Retinal pigment epithelial cell (primary cell): ENCODE measurements at places on chromosomes 13 and 19.
A peak's percentile ranks its signal among the peaks of the same experiment; 100 is the strongest.

GRCh38 chr13:20400774-20401173 lies 124.9 kb downstream of the CRYL1 start:
- DNase-seq = peak; percentile 27

DNA sequence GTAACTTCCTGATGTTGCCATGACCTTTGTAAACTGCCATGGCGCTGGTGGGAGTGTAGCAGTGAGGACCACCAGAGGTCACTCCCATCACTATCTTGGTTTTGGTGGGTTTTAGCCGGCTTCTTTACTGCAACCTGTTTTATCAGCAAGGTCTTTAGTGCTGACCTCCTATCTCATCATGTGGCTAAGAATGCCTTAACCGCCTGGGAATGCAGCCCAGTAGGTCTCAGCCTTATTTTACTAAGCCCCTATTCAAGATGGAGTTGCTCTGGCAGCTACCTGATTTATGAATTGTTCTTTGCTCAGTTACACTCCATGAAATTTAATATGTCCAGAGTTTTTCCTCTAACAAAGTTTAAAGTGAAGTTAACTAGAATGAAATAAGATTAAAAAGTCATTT lies 4.6 kb upstream of the EPS15L1 start:
- DNase-seq = no peak

GRCh38 chr13:29861694-29862110 lies 11.3 kb upstream of the UBL3 start:
- no peak for DNase-seq

- DNase-seq = no peak
These were observed 108.6 kb downstream of the COL4A2 start for GRCh38 chr13:110415669-110416068.

DNA sequence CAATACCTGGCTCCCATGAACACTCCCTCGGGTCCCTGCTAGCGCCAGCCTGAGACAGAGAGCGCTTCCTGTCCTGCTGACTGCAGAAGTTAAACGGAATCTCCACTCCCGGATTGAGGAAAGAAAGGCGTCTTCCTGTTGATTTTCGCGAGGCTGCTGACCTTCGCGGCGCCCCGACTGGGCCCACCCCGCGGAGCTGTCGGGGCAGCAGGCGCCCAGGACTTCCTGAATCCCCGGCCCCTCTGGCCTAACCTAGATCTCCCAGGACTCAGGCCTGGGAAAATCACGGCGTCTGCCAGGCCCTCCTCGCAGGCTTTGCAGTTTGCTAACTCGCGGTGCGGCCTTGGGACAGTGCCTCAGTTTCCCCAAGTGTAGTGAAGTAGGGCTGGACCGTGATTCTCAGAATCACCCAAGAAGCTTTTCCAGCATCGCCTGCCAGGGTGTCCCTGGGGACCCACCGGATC lies 108.8 kb downstream of the KCTD15 start:
- DNase-seq = no peak

GRCh38 chr13:44938854-44939253 lies 50.4 kb downstream of the NUFIP1 start:
- DNase-seq = no peak

- no peak for DNase-seq
These were observed 2.8 kb downstream of the ACTN4 start for GRCh38 chr19:38650172-38650775.

DNA sequence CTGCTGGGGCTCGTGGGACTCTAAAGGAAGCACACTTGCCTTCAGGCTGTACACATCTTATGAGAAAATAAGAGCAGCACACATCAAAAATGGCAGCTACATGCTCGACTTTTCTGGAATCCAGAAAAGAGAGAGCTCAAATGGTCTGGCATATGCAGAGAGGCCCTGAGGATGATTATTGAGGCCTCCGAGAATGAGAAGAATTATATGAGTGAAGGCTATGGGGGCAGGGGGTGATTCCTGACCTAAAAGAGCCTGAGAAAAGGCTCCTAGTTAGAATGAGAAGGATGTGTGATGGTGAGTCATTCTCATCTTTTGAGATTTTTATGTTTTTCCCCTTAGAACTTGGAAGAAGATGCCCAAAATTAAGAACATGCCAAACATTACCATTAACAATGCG lies 97.1 kb downstream of the HSPH1 start:
- no peak for DNase-seq

- peak; percentile 99 for DNase-seq
These were observed at the start of gene TOMM40 for GRCh38 chr19:44891016-44891882. Gene TOMM40, plus strand, starts transcription at chr19:44891254. Its CDS starts 162 bp downstream, at chr19:44891416.

GRCh38 chr19:13022859-13023636 lies 27.8 kb downstream of the NFIX start:
- no peak for DNase-seq

GRCh38 chr19:17429641-17430113 lies 9.8 kb downstream of the MVB12A start:
- DNase-seq = no peak

DNA sequence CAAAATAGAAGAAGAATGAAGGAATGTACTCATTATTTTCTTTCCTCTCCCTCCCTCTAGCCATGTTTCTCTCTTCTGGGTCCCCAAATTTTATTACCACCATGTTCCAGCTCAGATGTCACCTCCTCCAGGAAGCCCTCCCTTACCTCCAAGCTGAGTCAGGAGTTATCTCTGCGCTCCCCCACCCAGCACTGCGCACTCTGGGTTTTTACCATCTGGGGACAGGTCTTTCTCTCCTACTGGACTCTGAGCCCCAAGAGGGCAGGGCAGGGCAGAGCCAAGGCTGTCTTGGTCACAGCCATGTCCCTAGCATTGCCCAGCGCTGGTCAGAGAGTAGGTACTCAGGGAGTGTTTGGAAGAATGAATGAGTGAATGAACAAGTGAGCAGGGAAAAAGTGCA lies 2.9 kb downstream of the GNG8 start:
- no peak for DNase-seq

DNA sequence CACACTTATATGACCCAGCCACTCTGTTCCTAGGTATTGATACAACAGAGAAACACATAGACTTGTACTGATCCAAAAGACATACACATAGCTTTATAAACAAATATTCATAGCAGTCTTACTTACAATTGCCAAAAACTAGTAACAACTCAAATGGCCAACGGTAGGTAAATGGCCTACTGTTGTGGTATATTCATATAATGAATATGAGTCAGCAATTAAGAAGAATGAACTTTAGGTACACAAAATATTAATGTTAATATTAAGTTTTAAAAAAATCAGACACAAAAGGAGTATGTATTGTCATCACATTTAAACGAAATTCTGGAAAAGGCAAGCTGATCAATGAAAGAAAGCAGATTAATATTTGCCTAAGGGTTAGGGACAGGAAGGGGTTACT lies 19.7 kb downstream of the KPNA3 start:
- no peak for DNase-seq

DNA sequence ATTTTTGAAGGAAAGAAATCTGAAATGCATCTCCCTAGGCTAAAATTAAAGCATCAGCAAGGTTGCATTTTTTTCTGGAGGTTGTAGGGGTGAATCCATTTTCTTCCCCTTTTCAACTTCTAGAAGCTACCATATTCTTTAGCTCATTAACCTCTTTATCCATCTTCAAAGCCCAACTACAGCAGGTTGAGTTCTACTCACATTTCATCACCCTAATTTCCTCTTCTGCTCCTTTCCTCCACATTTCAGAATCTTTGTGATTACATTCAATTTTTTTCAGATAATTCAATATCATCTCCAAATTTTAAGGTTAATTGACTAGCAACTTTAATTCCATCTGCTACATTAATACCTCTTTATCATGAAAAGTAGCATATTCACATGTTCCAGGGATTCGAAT lies 2655.7 kb upstream of the PCDH20 start:
- no peak for DNase-seq

DNA sequence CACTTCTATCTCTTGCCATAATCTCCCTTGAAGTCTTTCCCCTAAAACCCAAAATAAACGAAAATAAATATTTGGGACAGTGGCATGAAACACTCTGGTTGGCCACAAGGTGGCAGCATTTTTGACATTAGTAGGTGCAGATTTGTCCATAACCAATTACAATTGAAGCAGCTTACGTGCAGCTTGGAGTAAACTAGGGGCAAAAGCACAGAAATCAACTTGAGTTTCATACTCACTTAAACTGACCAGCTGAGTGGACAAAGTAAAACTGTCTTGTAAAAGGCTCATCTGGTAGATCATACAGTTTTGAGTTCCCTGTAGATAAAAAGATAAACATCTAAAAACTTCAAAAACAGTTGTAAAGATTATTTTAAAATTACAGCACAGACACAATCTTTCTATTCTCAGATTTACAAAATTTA lies 18.8 kb downstream of the PDCD5 start:
- peak; percentile 31 for DNase-seq

GRCh38 chr13:45064889-45065288 lies 55.4 kb upstream of the GTF2F2 start:
- DNase-seq = no peak

- DNase-seq = no peak
These were observed 36.0 kb downstream of the BICRA start for GRCh38 chr19:47644743-47645482.

DNA sequence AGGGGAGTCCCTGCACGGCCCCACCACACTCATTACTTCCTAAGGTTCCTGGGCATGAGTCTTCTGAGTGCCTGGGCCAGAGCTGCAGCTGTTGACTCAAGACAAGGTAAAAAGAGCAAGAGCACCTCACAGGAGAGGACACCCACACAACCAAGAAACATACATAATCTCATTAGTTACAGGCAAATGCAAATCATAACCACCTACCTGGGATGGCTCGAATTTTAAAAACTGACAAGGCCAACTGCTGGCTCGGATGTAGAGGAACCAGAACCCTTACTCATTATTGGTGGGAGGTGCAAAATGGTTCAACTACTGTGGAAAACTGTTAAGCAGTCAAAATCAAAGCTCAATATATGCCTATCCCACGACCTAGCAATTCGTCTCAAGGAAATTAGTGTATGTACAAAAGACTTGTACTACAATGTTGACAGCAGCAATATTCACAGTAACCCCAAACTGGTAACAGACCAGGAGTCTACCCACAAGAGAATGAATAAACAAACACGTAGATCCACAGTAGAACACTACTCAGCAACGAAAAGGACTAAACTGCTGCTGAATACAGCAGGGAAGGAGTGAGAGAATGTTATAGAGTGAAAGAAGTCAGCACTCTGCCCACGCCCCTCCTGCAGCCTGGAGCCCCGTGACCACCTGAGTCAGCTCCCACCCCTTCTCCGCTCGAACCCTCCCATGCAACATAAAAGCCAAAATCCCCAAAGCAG lies 15.8 kb downstream of the AKT2 start:
- no peak for DNase-seq

DNA sequence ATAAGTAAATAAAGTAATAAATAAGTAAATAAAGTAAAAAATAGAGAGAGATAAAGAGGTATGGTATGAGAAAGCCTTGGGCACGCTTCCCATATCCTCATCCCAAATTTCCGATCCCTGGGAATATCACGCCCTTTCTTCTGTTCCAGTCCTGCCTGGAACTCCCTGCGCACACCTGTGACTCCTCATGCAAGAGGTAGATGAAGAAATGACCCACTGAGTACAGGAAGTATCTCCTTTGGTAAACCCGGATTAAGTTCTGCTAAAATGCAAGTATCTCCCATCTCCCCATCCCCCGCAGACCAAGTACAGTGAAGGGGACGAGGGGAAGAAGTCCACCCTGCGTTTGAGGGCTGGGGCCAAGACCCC lies 399 bp upstream of the ZNF136 start:
- no peak for DNase-seq

DNA sequence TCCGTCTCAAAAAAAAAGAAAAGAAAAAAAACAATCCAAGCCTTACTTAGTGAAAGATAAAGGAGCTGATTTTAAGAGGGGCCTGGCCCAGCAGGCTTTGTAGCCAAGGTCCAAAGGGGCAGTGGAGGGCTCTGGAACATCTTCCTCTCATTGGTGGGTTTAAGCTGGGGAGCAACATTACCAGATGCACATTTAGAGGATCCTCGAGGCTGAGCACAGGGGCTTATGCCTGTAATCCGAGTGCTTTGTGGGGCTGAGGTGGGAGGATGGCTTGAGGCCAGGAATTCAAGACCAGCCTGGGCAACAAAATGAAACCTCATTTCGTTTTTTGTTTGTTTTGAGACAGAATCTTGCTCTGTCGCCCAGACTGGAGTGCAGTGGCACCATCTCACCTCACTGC lies 8.0 kb upstream of the TMEM160 start:
- no peak for DNase-seq

GRCh38 chr13:70623239-70623638 lies 515.0 kb upstream of the KLHL1 start:
- DNase-seq = no peak

DNA sequence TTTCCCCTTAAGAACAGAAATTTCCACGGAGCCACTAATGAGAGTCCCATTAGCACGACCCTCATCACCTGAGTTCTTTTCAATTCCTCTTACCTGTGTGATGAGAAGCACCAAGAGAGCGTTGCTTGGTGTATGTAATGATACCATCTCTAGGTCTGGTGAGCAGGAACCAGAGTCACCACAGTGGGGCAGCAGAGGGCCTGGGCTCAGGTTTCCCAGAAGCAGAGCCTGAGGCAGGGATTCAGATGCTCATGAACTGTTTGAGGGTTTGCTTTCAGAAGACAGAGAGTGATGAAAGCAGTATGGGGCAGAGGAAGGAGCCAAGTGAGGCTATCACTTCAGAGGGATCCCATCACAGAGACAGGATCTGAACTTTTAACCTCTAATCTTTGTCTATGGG lies 3.1 kb upstream of the PTPRH start:
- DNase-seq = no peak

DNA sequence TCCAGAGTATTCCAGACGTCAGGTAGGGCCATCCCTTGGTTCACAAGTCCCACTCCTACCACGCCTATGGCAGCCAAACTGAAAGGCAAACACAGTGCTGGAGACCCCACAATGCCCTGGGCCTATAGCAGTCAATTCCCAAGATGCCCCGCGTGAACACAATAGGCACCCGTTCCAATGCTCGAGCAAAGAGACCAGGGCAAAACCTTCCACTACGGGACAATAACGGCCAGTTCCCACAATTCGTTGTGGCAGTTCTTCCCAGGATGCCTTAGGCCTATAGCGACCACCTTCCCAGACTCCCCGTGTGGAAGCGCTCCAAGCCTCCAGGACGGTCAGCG lies 538 bp downstream of the ZNF428 start:
- DNase-seq = no peak

GRCh38 chr19:30060531-30061222 lies 118.6 kb downstream of the URI1 start:
- DNase-seq = no peak

- no peak for DNase-seq
These were observed 116.2 kb downstream of the OLFM4 start for GRCh38 chr13:53144826-53145225.
